ENCODE measurements at places on chromosomes 4 and X.

DNA sequence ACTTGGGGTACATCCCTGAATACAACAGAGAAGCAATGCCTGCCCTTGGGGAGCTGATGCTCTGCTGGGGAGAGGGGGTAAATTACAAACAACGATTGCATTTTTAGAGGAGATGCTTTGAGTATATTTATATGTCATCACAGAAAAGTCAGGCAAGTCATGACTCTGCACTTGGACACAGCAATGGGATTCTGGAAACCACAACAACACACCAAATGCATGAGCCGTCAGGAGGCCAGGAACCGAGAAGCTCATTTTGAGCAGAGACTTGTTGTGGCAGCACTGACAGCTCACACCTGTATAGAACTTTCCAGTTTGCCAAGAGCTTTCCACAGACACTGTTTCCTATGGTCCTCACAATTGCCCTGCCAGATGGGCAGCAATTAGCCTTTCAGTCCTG is 113.2 kb upstream of the RBPJ start:
- DNase-seq = no peak

DNA sequence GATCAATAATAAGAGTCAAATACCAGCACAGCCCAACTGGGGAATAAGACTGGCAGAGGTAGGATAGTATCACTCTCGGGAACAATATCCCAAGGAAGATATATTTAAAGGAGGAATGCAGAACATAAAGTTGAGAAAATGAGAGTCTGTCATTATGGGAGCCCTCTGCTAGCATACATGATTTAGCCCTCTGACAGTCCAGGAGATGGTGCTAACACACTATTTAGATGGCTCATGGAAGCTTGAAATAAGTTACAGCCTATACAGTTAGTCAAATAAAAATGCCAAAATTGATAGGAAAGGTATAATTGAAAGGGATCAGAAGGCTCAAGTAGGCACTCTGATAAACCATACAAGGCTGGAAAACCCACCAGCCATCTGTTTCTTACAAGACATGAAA is 201.0 kb upstream of the NEIL3 start:
- no peak for DNase-seq

GRCh38 chrX:39302838-39303237 is 501.6 kb downstream of the MID1IP1 start:
- DNase-seq = no peak

- no peak for DNase-seq
Observed at GRCh38 chrX:78102091-78102490, 2.0 kb upstream of the PGK1 start.

- DNase-seq = no peak
Observed at GRCh38 chrX:40761762-40762161, 26.4 kb upstream of the MED14 start.

- DNase-seq = no peak
Observed at GRCh38 chr4:22720091-22720490, 27.4 kb downstream of the GBA3 start.

GRCh38 chrX:50942471-50942870 is 31.9 kb downstream of the BMP15 start:
- DNase-seq = no peak

GRCh38 chrX:19616016-19616415 is 100.7 kb upstream of the MAP3K15 start:
- DNase-seq = no peak

- DNase-seq = no peak
Observed at GRCh38 chrX:107894038-107894437, 68.4 kb downstream of the MID2 start.

GRCh38 chrX:16160729-16161128 is 6.6 kb upstream of the MAGEB17 start:
- DNase-seq = no peak

GRCh38 chr4:108793415-108793814 is 30.6 kb upstream of the ETNPPL start:
- no peak for DNase-seq

- DNase-seq = no peak
Observed at GRCh38 chr4:36088542-36088941, 155.8 kb downstream of the ARAP2 start.

- DNase-seq = no peak
Observed at GRCh38 chr4:147078875-147079658, 133.4 kb upstream of the TTC29 start.

Data from NCI-H1436 treated with DMSO at 0.1 percent for 48 hours (cell line).